ENCODE measurements at places on chromosomes 6 and 20.

DNA sequence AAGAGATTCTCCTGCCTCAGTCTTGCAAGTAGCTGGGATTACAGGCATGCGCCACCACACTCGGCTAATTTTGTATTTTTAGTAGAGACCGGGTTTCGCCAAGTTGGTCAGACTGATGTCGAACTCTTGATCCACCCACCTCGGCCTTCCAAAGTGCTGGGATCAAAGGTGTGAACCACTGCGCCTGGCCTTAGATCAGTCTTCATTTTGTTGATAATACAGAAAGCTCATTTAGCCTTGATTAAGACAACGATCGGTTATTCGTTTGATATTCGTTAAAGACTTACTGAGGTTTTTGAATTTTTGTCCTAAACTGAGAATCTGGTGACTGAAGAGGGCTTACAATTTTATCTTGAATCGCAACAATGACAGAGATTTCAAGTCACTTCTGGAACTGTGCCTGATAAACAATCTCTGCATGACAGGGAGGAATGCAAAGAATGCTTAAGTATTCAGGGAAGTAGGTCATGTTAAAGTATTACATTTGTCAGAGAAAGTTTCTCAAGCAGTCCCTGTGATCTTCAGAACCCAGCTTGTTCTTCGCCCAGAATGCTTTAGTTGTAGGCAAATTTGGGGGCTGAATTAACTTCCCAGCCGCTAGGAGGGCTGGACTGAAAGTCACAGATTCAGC, 14.8 kb downstream of the AKAP12 start:
- peak; percentile 12 for DNase-seq

DNA sequence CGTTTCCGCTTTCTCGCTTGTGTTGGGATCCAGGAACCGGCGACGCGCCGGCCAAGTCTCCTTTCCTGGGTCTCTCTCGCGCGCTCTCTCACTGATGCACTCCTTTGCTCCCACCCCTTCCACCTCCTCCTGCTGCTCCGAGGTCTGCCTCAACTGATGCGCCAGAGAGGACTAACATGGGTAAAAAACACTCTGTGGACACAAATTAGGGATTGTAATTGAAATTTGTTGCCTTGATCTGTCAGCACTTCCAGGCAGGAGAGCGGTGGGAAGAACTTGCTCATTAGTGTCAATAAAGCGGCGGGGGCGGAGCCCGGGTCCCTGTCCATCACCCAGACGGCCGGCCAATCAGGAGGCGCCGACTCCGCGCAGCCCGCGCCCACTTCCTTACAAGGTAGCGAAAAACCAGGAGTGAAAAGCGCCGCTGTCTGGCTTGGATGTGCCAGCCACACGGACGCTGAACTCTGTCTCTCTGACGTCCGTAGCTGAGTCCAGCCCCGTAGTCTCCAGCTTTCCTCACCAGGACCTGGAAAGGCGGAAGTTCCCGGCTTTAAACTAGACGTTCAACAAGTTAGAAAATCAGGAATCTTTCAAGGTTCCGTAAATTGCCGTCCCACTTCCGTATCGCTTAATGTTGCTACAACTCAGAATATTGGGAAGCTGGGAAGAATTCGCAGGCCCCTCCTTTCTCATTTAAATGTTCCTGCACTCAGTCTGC, at the start of gene TBX18:
TSS of gene TBX18 (minus strand) at position 267 of the 718 bp plus-strand sequence. CDS start 417 bp downstream, outside the sequence.
- DNase-seq: peak; percentile 99

GRCh38 chr6:134510142-134510541, 192.2 kb upstream of the SGK1 start:
- no peak for DNase-seq

- no peak for DNase-seq
Measured at GRCh38 chr20:63525185-63525584, 4.6 kb downstream of the PPDPF start.

- DNase-seq: no peak
Measured at GRCh38 chr20:14223806-14224205, 113.6 kb downstream of the FLRT3 start.

- no peak for DNase-seq
Measured at GRCh38 chr6:150332939-150333584, 35.8 kb upstream of the IYD start.

DNA sequence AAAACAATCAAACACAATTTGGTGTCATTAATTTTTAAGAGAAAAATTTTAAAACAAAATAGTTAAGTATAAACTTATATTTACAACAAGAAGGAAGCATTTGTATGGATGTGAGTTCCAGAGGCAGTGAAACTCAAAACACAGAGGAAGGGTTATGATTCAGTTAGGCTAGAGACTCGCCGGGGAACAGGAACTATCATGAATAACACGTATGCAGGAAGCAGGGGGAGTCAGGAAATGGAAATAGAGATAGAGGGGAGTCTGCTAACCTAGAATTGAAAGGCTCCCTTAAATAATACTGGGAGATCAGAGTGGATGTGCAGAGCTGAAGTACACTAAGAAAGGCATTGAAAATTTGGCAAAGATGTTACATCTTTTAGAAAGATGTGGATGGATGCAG, 14.2 kb upstream of the HLA-DRB1 start:
- no peak for DNase-seq

DNA sequence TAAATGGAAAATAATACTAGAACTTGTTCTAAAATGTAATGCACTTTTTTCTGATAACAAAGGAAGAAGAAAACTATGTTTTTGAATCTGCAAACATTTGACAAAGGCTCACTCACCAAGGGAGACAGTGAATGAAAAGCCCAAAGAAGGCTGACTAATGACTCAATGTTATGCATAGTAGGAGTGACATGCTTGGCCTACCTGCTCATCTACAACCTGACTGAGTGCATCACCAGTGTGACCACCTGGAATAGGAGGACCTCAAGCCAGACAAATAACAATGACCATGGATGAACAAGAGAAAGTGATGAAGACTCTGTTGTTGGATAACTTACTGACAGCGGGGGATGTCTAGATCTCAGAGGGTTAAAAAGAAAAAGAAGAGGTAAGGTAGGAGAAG, 157.2 kb downstream of the SIM1 start:
- no peak for DNase-seq

DNA sequence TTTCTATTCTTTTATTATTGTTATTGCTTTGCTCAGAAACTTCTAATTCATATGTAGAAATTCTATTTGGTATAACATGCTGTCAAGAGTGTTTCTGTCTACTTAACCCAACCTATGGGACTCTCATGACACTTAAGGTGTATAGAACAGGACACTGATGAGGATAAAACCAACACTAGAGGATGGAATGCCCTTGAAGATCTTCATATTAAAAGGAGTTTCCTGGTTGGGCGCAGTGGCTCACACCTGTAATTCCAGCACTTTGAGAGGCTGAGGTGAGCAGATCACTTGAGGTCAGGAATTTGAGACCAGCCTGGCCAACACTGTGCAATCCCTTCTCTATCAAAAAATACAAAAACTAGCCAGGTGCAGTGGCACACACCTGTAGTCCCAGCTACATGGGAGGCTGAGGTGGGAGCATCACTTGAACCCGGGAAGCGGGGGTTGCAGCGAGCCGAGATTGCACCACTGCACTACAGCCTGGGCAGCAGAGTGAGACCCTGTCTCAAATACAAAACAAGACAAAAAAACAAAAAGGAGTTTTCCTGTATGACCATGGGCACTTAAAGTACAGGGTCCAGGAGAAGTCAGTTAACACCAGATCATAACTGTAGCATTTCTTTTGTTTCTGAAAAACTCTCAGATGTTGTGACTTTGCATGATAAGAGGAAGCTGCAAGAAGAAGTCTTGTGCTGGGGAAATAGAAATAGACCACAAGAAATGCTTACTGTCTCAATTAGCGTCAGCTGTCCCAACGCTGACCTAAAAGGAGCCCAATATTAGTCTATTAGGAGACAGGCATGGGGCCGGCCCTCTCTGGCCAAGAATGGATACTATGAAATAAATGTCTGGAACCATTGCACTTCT, 38.9 kb upstream of the CD2AP start:
- DNase-seq: no peak

DNA sequence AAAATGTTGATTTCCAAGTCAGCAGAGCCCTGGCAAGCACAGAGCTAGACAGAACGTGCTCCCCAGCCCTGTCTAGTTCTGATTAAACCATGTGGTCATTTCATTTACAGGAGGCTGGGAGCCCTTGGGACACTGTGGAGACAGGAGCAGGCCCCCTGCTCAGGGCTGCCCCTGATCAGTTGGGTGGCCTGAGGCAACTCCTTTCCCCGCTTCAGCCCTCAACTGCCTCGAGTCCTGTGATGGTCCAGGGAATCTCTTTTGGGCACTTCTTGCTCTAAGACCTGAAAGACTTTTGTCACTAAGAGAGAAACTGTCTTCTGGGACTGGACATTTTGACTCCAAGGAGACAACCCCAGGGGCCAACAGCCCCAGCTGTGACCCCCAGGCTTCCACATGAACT, 13.5 kb downstream of the DYNLRB1 start:
- no peak for DNase-seq

- DNase-seq: no peak
Measured at GRCh38 chr6:35686436-35686835, 2.3 kb downstream of the FKBP5 start.

DNA sequence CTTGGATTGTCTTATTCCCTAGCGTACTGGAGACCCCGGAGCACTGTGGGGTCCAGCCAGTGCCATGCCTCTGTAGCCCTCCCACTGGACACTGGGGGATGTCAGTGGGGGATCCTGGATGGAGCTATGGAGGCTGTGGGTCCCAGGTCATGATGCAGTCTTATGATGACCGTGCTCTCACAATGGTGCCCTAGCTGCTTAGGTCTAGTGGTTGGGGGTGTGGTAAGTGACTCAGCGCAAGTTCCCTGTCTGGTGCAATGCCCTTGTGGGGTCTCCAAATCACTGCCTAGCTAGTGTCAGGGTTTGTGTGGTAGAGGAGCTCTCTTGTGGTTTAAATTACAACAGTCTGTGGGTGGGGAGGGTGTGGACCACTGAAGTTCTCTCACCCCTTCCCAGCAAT, 135.4 kb downstream of the CDC5L start:
- no peak for DNase-seq

DNA sequence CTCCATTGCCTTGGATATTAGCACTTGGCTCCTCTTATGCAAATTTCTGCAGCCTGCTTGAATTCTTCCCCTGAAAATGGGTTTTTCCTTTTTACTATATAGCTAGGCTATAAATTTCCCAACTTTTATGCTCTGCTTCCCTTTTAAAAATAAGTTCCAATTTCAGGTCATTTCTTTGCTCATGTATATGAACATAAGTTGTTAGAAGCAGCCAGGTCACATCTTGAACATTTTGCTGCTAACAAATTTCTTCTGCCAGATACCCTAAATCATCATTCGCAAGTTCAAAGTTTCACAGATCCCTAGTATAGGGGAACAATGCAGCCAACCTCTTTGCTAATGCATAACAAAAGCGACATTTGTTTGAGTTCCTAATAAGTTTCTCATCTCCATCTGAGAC, 34.5 kb upstream of the ENPP4 start:
- DNase-seq: no peak

GRCh38 chr20:46006022-46006705, 2.5 kb upstream of the MMP9 start:
- no peak for DNase-seq

DNA sequence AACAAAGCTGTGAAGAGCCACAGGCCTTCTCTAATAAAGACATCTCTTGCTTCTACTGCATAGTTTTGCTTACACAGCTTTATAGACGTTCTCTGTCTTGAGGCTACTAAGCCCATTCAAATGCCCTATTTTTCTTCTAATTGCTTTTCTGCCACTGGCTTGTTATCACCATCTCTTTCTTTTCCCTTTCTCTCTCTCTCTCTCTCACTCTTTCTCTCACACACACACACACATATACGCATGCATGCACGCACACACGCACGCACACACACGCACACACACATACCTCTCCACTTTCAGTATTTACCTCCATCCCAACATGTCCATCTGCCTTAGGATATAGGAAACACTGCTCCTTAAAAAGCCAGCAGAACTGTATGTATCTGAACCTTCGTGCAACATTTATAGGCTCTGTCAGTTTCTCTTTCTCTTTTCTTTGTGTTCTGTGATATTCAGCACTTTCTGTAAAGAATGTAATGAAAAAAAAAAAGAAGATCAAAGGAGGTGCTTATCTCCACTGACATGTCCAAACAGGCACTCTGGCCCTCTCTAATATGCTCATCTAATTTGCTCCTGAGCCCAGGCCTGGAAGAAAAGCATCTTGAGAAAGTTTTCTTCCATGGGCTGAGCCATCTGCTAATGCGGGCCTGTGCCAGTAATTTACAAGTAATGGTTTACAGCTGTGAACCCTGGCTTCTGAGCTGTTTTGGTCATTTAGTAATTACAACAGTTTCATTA, 1046.7 kb upstream of the MAP3K7 start:
- no peak for DNase-seq

GRCh38 chr6:77561768-77562314, 91.0 kb upstream of the MEI4 start:
- DNase-seq: no peak

GRCh38 chr6:52377538-52378221, 15.7 kb downstream of the PAQR8 start:
- no peak for DNase-seq

- no peak for DNase-seq
Measured at GRCh38 chr6:111683749-111684267, 78.1 kb upstream of the TRAF3IP2 start.

DNA sequence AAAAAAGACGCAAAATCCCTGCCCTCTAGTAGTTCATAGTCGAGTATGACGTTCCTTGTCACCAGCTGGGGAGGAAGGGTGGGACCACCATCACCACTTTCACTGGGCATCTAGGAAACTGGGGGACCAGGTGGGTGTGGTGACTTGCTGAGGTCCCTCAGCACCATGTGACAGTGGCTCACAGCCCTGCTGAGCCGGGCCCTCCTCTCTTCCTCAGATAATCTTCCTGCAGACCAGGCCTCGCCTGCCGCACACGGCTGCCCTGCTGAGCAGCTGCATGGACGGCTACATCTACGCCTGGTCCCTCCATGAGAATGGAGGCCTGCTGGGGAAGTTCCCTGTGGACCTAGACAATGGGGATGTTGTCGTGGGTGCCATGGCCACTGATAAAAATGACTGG, 71.5 kb downstream of the EFCAB8 start:
- DNase-seq: no peak

- DNase-seq: peak; percentile 27
Measured at GRCh38 chr6:118712969-118713368, 61.6 kb upstream of the CEP85L start.

- DNase-seq: no peak
Measured at GRCh38 chr6:73731285-73731684, 35.3 kb downstream of the CD109 start.

DNA sequence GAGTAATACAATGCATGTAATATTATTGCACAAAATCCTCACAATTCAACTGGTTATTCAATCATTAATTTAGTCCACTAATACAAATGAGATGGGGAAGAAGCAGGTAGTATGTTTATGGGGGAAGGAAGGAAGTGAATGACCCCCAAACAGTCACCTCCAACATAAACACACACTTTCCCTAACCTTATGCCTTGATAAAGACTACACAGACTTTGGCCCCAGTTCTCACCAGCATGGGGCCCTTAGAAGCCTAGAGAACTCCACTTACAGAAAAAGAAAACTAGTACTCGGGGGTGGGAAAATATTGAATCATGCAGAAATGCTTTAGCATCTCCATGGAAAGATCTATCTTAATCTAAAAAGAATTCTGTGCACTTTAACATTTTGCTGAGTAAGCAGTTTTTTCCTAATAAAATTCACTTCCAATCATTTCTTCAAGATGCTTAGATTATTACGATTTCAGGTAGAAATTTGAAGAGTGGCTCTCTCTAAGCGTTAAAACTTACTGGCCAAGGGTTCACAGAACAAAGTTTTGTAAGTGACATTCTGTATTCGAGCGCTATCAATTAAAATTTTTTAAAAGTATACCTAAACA, 18.8 kb downstream of the ARHGAP18 start:
- DNase-seq: no peak

GRCh38 chr6:5814116-5814515, 192.6 kb downstream of the NRN1 start:
- no peak for DNase-seq

GRCh38 chr6:147867433-147868226, 359.1 kb downstream of the SAMD5 start:
- DNase-seq: no peak

Data from NCI-H226 (cell line).